ENCODE measurements at places on chromosomes 12 and 14. TPM values are rescaled to one million over a fixed set of nuclear protein-coding genes. Genes with fewer than 3 reads are reported as not detected.

PLXNC1 gene
- total RNA-seq = 81.1 TPM

LRTM2 gene
- 1.6 TPM for total RNA-seq

TMEM233 gene
- total RNA-seq = under 0.01 TPM

C12orf54 gene
- not detected for total RNA-seq

CCDC198 gene
- not detected for total RNA-seq

NFATC4 gene
- 2.9 TPM for total RNA-seq

PSMA3 gene
- 33.8 TPM for total RNA-seq

EID3 gene
- total RNA-seq = 4.5 TPM

BHLHE41 gene
- total RNA-seq = 0.41 TPM

TMEM253 gene
- total RNA-seq = not detected

KRT71 gene
- not detected for total RNA-seq

PLEKHD1 gene
- total RNA-seq = 0.41 TPM

MUCL1 gene
- not detected for total RNA-seq

Data from frontal cortex (tissue), 4 donors.